ENCODE measurements at places on chromosomes 6 and 20. TPM values are rescaled to one million over a fixed set of nuclear protein-coding genes. Genes with fewer than 3 reads are reported as not detected.

TGIF2 gene
- total RNA-seq, result 14.3 TPM

SEC23B gene
- 57.7 TPM for total RNA-seq

C2 gene
- 10.2 TPM for total RNA-seq

COMMD7 gene
- 30.9 TPM for total RNA-seq

GRCh38 chr20:34165018-34165619 lies 53.1 kb upstream of the EIF2S2 start:
- no peak for DNase-seq

DNA sequence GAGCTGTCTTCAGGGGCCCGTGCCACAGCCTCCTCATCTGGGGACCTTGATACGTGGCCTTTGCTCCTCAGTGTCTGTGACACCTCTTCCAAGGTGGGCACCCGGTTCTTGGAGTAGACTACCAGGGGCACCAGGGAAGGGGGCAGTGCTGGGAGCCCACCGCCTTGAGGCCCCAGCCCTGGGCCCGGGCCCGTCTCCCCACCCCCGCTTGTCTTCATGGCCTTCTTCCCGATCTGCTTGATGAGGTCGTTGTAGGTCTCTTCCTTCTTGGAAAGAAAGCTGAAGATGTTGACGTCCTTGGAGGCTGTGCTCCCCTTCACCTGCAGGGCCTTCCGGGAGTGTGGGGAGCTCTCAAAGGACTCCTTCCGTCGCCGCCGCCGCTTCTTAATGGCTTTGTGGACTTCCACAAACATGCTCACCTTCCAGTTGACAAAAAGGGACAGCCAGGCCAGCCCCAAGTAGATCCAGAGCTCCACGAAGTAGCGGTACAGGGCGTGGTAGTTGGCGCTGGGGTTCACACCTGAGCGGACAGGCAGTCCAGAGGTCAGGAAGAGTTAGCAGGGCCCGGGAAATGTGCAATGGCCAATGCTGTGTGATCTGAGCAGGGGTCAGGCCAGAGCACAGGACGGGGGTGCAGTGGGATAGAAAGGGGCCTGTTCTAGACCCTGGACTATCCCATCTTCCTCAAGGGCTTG lies 37.9 kb downstream of the KCNK5 start:
- DNase-seq, result no peak

DNA sequence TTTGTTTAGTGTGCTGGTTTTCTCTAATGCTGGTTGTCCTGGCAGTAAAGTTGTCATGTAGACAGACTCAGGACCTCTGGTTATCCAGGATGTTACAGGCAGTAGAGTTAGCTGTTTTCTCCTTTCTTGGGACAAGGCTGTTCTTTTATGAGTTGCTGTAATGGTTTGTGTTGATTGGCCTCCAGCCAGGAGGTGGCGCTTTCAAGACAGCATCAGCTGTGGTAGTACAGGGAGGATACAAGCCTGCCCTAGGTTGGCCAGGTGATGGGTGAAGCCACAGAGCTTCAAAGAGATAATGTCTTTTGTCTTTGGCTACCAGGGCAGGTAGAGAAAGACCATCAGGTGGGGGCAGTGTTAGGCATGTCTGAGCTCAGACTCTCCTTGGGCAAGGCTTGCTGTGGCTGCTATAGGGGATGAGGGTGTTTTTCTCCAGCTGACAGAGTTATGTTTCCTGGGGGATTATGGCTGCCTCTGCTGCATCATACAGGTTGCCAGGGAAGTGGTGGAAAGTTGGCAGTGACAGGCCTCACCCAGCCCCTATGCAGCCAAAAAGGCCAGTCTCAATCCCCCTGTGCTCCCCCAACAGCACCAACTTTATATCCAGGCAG lies 127.2 kb upstream of the TAB2 start:
- no peak for DNase-seq

- DNase-seq, result no peak
Observed at GRCh38 chr6:14276667-14277404, 159.3 kb downstream of the CD83 start.

DNA sequence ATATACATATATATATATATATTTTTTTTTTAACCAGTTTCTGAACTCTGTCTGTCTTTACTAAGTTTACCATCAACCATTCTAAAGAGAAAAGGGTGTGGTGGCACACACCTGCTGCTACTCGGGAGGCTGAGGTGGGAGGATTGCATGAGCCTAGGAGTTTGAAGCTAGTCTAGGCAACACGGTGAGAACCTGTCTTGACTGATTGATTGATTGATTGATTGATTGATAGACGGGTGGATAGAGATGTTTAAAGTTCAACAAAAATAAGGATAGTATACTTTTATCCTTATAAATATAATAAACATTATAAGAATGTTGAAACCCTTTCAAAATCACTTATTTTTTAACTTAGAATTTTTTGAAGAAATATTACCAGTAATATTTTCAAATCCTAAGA lies 30.2 kb downstream of the CEP57L1 start:
- DNase-seq, result no peak

GRCh38 chr6:46438245-46438644 lies 53.0 kb downstream of the RCAN2 start:
- DNase-seq, result no peak

DNA sequence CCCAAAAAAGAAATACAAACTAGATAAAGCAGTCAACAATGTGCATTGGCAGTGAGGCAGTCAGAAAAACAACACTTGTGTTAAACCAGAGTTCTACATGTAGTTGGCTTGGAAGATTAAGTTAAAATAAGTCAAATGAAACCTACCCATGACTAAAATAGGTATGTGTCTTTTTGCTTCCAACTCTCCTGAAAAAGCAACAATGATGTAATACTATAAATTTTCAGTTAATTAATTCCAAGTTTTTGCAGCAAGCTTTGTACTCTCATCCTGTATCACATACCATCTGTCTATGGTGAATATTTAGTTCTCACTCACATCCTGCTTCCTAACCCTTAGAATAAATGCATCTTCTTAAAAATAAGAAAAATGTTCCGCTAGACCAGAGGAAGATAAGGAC lies 261.5 kb downstream of the KIF16B start:
- DNase-seq, result no peak

- no peak for DNase-seq
Observed at GRCh38 chr6:130122243-130122642, 100.5 kb downstream of the SAMD3 start.

DNA sequence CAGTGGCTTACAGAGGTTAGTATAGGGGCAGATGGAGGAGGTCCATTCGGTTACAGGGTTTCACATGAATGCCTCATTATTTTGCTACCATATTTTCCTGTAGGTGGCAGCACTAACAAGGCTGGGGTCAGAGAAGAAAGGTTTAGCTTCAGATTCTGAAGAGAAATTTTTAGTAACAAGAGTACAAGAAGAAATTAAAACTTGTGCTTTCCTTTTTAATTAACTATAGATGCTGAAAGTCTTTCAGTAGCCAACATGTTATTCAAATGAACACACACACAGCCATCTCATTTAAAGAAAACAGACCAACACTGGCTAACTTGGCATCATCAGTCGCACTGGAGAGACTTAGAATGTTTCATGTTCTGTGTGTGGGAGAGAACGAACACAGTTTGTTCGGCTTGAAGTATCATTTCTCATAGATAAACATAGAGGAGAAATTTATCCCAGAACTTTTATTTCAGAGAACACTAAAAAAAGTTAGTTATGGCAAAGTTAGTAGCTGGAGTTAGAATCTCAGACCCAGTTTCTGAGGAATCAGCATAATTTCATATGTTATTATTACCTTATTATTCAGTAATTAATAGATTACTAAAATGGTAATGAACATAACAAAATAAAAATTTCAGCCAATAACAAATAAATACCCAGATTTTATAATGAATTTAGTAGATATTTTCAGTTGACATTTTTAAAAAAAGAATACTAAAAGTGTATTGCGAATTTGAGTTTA lies 314.0 kb upstream of the RSPO3 start:
- DNase-seq, result no peak

DNA sequence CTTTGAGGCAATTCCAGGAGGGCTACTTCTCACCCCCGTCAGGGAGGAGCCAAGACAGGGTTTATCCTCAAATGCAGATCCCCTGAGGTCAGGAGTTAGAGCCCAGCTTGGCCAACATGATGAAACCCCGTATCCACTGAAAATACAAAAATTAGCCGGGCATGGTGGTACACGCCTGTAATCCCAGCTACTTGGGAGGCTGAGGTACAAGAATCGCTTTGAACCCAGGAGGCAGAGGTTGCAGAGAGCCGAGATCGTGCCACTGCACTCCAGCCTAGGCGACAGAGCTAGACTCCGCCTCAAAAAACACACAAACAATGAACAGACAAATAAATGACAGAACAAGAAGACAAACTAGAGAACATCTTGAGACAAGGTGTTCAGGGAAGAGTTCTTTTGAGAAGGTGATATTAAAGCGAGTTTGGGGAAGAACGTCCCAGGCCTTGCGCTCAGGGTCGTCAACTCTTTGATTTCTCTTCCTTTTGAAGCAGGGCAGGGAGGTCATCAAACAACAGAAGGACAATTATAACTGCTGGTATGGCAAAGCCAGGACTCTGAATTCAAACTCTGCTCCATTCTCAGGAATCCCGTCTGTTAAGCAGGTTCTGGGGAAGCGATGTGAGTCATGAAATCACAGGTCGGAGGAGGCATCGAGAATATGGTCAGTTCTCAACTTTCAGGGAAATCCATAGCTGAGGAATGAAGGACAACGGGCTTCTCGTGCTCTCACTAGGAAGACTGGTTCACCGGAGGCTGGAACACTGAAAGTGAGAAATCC lies 1.4 kb upstream of the RALY start:
- no peak for DNase-seq
